Activated CD4-positive, alpha-beta memory T cell treated with anti-CD3 and anti-CD28 coated beads for 36 hours (primary cell): ENCODE measurements at places on chromosomes 13 and 19.

DNA sequence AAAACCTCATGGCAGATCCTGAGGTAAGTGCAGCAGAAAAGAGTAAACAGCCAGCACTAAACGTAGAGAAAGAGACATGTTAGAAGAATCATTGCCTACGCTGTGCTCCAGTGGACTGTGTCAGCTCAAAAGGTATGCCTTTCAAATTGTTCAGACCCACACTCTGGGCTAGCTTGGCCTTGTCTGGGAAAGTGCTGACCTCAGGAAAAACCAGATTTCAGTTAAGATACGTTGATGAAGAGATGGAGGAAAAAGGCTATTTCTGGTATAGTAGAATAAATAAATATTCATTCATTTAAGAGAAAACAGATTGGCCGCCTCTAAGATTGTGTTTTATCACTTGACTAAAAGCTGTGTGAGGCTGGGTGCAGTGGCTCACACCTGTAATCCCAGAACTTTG is 9.6 kb upstream of the SUCLA2 start:
- DNase-seq, result no peak

DNA sequence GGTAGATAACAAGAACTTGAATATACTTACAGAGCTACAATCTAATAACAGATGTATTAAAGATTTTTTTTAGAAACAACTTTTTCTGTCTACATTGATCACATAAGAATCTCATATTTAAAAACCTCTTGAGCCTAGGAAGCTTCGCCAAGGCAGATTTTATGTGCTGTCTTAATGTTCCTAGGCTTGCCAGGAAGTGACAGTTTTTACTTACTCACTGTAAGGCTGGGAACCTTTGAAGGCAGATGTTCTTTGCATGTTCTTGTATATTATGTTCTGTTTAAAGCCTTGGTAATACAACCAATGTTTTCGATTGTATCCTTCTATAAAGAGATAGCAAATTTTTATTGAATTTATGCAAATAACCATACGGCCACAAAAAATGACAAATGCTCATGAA is 492.7 kb downstream of the GPC5 start:
- no peak for DNase-seq

DNA sequence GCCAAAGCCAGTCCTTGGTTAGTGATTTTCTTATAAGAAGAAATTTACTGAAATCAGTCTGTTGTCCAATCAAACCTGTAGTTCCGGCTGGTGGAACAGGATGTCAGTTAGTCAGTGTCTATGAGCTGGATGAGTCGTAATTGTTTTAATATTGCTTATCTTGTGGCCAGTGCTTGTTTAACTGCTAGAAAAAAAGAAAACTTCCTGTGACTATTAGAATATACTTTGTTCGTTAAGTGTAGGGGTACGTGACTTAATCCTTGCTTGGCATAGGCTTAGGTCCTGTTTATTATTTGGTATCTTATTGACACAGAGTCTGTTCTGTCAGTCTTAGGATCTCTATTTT is 1484.8 kb upstream of the MIR17HG start:
- DNase-seq, result no peak

GRCh38 chr19:3698974-3699740 is 1.1 kb downstream of the PIP5K1C start:
- DNase-seq, result peak; percentile 50

- no peak for DNase-seq
These were observed 1.9 kb downstream of the ICAM5 start for GRCh38 chr19:10291554-10292205.

- no peak for DNase-seq
These were observed 6.2 kb downstream of the SULT2B1 start for GRCh38 chr19:48558018-48558684.
